ENCODE measurements at places on chromosomes 11 and 22.

GRCh38 chr11:121810291-121810690, 305.7 kb downstream of the BLID start:
- no peak for DNase-seq

DNA sequence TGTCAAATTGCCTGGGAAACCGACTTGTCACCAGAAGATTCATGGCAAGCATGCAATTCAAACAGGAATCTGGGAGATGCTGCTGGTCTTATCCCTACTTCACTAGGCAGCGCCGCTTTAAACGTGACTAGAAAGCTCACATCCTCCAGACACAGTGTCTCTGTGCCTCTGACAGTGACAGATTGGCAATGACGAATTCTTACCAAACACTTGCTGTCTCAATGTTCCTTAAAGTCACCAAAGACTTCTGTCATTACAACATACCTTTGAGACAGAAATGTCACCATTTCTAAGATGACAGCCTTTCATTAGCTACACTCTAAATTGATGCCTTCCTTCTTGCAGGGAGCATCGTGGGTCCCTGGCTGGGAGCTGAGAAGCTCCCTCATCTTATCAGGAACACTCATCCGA, 197.8 kb downstream of the CWF19L2 start:
- DNase-seq, result no peak

- no peak for DNase-seq
Measured at GRCh38 chr11:9672918-9673317, 9.0 kb downstream of the SWAP70 start.

GRCh38 chr11:130581646-130582045, 133.2 kb downstream of the ADAMTS15 start:
- DNase-seq, result no peak

DNA sequence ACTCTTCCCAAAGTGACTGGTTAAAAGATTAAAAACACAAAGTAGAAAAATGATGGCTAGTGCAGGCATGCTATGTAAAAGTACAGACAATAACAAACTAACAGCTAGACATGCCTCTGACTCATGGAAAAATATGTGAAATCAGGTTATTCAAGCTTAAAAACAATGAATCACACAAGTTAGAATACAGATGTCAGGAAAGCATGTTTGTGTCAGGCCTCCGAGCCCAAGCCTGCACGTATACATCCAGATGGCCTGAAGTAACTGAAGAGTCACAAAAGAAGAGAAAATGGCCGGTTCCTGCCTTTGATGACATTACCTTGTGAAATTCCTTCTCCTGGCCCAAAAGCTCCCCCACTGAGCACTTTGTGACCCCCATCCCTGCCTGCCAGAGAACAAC, 110.1 kb downstream of the NOX4 start:
- no peak for DNase-seq

DNA sequence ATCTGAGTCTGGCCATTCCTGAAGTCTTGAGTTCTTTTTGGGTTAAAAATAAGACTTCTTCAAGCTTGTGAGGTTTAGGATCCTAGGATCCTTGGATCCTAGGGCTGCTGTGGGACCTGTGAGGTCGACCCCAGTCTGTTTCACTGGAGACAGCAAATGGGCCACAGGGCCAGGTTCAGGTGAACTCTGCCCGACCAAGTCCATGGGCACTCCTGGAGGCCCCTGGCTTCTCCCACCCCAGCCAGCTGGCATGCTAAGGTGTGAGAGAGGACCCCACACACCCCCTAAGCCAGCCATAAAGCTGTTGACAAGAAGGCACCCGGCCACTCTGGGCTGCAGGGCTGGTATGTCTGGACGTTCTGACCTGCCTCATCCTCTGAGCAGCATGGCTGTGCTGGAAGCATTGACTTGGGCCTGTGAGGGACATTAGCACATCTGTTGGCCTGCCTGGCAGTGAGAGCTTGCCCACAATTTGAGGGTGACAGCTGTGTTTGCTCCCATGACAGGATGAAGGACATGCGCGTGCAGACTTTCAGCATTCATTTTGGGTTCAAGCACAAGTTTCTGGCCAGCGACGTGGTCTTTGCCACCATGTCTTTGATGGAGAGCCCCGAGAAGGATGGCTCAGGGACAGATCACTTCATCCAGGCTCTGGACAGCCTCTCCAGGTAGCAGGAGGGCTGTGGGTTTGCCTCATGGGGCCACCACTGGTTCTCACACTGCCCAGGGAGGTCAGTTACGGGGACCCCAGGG, 16.0 kb downstream of the CLDN5 start:
- DNase-seq, result no peak

DNA sequence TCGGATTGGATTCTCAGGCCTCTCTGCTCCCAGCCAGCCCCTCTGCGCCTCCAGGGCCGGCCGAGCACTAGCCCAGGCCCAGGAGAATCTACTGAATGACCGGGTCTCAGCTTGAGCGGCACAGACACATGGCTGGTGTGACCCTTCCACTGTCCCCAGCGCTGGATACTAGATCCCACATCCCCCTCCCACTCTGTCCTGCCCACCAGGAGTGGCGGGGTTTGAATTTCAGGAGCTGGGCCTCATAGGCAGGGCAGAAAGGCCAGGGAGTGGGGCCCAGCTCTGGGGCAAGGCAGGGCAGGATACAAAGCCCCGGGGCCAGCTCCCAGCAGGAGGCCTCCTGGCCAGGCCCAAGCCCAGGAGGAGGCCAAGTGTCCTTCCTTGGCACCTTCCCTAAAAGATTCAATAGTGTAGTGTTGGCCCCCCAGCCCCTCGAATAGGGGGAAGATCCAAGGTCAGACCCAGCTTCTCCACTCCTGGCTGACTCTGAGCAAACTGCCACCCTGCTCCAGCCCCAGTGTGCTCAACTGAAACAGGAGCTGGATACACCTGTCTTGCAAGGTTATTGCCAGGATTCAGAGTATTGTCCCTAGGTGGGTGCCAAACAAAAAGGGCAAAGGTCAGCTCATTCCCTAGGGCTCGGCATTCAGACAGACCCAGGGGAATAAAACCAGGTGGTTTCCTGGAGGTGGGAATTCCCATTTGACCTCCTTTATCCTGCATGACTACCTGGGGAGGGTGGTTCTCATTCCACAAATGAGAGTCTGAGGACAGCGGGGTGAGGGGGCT, 22.5 kb upstream of the TCF20 start:
- no peak for DNase-seq

DNA sequence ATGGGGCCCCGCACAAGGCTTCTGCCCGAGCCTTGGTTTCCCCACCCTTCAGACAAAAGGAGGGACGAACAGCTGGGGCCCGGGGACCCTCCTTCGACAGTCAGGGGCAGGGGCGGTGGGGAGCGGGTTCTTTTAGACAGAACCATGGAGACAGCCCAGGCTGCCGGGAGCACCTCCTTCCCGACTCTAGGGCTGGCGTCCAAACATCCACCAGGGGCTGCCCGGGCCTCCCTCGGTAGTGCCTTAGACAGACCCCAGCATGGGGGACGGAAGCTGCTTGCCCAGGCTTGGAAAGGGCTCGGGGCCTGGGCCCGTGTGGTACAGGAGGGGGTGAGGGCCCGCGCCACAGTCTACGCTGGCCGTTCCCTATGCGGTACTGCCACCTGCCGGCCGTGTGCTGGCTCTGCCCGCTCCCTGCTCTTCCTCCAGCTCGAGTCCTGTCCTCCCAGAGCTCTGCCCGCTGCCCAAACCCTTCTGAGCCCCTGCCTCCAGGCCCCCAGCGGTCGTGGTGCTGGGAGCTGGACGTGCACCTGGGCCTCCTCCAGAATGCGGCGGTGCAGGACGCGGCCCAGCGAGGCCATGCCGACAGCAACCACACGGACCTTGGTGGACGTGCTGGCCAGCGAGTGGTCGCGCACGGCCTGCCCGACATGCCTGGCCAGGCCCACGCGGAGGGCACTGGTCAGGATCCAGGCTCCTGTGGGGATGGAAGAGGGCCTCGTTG, 20.1 kb downstream of the TSSC4 start:
- peak; percentile 67 for DNase-seq

- DNase-seq, result no peak
Measured at GRCh38 chr11:60699284-60699691, at the start of gene MS4A8. Gene MS4A8 (plus strand): TSS chr11:60699612. CDS start chr11:60700861, 1,249 bp downstream.

DNA sequence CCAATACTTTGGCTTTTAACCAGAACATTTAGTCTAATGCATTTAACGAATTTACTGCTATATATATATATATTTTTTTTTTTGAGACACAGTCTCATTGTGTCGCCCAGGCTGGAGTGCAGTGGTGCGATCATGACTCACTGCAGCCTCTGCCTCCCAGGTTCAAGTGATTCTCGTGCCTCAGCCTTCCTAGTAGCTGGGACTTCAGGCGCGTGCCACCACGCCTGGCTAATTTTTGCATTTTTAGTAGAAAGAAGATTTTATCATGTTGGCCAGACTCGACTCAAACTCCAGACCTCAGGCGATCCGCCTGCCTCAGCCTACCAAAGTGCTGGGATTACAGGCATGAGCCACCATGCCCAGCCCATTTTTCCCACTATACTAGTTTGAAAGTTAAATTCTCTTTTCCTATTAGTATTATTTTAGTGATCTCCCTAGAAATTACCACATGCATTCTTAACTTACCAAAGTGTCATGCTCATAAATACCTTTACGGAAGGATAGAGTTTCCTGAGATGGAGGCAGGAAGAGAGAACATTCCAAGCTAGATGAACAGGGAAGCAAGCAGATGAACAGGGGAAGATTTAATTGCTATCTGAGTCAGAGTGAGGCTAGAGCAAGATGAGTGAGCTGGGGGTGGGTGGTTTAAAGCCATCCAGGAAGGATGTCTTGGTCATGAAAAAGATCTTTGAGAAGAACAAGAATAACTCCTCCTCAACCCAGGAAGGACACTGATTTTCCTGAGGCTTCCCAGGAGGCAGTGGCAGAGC, 4.4 kb upstream of the PGAP2 start:
- DNase-seq, result no peak

- DNase-seq, result no peak
Measured at GRCh38 chr11:70713988-70714665, 315.8 kb downstream of the CTTN start.

DNA sequence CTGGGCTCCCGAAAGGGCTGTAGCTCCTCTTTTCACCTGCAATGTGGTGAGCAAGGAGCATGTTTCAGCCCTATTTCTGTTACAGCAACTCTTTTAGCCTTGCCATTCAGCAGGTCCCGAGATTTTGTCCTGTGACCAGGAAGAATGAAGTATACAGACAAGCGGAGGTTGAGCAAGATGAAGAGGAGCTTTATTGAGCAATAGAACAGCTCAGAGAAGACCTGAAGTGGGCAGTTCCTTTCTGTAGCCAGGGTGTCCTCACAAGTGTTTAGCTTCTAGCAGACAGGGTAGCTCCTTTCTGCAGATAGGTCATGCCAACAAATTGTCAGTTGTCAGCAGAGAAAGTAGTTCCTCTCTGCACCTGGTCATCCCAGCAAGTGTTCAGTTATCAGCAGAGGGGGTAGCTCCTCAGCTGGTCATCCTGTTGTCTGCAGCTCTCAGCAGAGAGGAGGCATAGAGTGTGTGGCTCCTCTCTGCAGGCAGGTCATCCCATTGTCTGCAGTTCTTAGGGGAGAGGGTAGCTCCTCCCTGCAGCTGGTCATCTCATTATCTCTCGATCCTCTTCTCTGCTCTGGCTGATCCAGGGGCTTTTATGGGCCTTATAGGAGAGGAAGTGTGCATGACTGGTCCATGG, 5.4 kb upstream of the OR56A4 start:
- DNase-seq, result no peak

GRCh38 chr22:22800716-22801115, 86.9 kb upstream of the IGLL5 start:
- DNase-seq, result no peak

DNA sequence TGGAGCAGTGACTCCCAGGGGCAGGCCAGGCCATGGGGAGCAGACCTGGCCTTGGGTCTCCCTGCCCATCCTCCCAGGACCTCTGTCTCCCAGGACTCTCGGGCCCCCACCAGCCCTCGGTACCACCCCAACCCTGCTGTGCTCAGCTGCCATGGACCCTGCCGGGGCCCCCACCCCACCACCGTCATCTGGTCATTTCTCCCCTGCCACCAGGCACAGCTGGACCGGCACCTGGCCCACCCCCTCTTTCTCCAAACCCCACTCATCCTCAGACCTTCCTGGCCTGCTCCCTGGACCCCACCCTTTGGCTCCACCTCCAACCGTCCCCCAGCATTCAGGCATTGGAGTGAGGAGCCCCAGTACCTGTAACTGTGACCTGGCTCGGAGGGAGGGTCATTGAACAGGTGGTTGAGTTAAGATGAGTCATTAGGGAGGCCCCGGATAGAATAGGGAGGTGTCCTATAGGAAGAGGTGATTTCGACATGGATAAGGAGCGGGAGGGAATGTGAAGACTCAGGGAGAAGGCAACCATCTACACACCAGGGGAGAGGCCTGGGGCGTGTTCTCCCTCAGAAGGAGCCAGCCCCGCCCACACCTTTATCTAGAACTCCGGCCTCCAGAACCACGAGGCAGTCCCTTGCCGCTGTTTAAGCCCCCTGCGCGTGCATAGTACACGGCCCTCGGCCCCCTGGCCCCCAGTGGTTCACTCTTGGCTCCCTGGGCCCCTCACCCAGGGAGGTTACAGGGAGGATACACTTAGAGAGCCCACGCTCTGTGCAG, 1395.9 kb downstream of the BRD1 start:
- DNase-seq, result no peak

GRCh38 chr11:10485646-10486045, 30.6 kb downstream of the AMPD3 start:
- DNase-seq, result no peak

- DNase-seq, result no peak
Measured at GRCh38 chr11:59199546-59200422, 12.9 kb downstream of the MPEG1 start.

DNA sequence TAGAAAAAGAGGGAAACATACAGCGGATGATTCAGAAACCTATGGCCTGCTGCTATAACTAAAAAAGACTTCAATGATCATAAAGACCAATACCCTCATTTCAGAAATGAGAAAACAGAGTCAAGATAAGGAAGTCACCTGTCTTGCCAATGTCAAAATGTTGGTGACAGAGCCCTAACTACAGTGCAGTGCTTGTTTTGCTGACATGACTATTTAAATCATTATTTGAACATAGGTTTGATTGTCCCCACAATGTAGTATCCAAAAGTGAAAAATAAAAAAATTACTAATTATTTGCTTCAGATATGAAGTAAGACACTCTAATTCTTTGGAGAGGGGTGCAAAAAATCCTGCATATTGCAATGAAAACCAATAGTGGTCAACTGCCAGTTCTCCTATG, 115.7 kb downstream of the SOX6 start:
- DNase-seq, result no peak

- no peak for DNase-seq
Measured at GRCh38 chr11:3860375-3860774, 4.9 kb downstream of the STIM1 start.

- no peak for DNase-seq
Measured at GRCh38 chr11:113197446-113197845, 116.9 kb upstream of the TTC12 start.

- no peak for DNase-seq
Measured at GRCh38 chr22:23503736-23504440, 76.2 kb downstream of the IGLL1 start.

GRCh38 chr22:49210606-49211005, 617.1 kb downstream of the BRD1 start:
- DNase-seq, result no peak
